ENCODE measurements at places on chromosomes 4 and X.

DNA sequence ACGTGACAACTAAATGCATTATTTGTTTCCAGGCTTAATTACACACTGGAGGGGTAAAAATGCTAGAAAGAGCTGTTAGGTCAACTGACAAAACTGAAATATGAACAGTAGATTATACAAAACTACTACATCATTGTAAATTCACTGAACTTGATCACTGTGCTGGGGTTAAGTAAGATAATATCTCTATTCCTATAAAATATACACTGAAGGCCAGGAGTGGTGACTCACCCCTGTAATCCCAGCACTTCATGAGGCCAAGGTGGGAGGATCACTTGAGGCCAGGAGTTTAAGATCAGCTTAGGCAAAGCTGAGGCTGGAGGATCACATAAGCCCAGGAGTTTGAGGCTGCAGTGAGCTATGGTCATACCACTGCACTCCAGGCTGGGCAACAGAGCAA lies 31.8 kb upstream of the NKX6-1 start:
- DNase-seq = no peak

DNA sequence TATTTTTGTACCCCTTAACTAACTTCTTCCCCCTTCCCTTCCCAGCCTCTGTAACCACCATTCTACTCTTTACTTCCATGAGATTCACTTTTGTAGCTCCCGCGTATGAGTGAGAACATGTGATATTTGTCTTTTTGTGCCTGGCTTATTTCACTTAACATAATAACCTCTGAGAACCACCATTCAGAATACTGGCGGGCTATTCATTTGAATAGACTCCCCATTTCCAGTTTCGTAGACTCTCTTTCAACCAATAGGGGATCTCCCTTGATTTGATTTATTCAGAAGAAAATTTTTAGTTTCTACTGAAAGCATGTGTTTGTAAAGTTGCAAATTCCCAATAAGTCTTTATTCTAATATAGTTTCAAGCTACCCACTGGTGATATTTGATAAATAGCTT lies 117.2 kb downstream of the GATB start:
- no peak for DNase-seq

- DNase-seq = no peak
These were observed 13.1 kb downstream of the NEUROG2 start for GRCh38 chr4:112502871-112503270.

DNA sequence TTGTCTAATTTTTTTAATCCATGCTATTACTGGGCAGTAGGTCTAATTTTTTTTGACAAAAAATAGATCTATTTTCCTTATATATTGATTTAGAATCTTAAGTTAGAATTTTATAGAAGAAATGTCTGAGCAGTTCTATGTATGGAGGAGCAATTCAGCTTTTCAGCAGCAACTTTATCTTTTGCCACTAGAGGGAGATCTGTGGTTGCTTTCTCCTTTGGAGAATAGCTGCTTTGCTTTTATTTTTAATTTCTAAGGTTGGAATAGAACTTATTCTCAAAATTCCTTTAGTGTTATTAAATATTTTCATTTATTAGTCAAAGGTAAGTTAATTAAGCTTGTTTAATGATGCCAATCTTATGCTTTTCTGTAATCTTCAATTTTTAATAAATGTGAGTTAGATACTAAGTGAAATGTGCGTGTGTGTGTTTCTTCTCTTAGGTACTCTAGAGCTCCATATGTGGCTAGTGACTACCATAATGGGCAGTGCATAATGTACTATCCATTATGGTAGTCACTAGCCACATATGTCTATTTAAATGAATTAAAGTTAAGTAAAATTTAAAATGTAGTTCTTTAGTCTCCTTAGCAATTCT lies 29.3 kb downstream of the FAM199X start:
- no peak for DNase-seq

GRCh38 chrX:13334491-13334890 lies 14.6 kb upstream of the ATXN3L start:
- no peak for DNase-seq

DNA sequence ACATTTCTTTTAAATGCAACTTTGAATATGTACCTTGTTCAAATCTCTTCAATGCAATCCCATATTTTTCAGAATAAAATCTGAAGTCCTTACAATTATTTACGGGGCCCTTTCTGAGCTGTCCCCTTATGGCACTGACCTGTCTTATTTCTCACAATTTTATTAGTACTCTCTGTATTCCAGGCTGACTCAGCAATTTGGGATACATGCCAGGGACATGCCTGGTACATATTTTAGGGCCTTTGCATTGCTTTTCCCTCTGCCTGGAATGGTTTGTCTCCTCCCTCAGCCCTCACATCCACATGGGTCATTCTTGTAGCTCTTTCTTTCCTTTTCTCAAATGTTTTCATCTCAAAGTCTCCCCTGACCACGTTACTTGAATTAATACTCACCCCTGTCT lies 172.2 kb upstream of the TECRL start:
- no peak for DNase-seq

DNA sequence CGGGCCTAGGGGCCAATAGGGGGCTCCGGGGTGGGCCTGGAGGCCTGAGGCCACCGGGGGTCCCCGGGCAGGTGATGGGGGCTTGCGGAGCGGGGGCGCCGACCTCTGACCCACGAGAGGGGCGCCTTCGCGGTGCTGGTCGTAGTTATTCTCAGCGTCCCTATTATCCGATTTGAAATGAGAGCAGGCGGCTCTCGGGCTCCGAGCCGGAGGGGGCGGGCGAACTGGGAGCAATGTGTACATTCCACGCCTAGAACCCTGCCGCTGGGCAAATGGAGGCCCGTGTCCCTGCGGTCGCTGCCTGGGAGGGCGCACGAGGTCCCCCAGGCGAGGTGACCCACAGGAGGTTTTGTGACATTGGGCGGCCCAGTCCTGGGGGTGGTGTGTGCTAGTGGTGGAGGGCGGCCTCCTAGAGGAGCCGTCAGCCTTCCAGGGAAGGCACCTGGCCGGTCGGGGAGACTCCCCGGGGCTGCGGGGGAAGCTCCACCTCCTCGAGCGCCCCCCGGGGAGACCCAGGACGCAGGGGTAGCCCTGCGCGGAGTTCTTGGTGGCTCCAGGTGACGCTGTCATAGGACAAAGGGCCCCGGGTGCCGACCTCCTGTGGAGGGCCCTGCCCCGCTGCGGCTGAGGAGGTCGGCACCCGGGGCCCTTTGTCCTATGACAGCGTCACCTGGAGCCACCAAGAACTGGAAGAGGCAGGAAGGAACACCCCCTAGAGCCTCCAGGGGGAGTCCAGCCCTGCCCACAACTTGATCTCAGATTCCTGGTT lies 102.6 kb upstream of the PRKX start:
- peak; percentile 39 for DNase-seq

DNA sequence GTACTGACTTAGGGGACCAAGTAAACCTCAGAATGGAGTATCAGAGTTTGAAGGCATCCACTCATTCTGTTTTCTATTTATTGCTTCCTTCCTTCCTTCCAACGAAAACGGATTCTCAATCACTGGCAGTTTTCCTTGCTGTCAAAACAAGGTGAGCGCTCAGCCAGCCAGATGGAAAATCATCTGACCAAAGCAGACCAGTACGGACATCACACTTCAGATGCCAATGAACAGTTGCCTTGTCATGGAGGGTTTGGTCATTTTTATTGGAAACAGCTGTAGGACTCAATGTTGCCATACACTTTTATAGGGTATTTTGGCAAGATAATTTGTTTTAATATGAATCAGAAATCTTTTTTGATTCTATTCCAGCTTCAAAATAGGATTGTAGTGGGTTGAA lies 16.6 kb downstream of the GEMIN8 start:
- DNase-seq = no peak

DNA sequence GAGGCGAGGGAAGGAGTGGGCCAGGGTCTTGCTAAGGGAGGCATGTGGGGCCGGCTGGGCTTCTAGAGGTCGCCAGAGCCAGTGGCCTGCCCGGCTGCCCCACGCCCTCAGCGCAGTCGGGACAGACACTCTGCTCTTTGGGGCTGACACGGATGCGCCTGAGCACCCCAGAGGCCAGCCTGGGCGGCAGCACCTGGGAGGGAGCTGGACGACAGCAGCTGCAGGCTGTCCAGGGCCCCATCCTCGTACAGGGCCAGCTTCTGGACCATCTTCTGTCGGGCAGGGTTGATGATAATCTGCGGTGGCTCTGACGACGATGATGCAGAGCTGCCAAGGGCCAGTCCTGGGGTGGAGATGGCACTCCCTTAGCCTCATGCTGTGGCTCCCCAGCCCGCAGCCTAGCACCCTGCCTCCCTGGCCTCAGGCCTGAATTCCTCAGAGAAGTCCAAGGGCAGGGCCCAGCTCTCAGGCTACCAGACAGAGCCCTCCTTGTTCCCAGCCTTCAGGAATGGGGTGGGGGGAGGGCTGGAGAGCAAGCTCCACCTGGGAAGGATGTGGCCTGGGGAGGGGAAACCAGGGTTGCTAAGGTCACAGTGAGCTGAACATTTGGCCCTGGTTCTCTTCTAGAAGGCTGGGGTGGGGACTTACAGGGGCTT lies 7.2 kb downstream of the IRAK1 start:
- DNase-seq = no peak

DNA sequence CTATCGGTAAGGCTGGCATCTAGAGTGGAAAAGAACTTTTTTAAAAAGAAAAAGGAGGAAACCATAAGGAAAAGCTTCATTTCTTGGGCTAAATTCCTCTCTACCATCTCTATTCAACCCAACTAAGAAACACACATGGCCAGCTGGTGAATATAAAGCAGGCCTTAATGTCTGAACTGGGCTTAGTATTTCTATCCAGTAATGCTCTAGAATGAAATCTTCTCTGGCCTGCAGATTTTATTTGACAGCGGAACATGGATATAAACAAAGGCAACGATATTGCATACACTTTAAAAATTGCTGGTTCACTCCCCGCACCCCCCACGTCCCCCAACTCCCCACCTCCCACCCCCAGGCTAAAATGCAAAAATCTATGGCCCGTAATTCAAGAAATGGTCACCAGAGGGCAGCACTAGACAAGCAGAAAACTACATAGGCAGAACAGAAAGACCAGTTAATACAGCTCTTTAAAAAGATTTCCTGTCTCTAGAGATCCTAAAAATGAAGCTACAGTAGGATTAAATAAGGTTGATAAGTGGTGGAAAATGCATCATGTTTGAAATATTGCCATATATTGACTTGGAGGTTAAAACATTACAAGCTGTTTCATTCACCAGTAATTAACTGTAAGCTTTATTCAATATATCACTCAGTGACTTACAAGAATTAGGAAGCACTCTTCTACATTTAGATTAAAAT lies 155.2 kb upstream of the GALNT7 start:
- DNase-seq = no peak

DNA sequence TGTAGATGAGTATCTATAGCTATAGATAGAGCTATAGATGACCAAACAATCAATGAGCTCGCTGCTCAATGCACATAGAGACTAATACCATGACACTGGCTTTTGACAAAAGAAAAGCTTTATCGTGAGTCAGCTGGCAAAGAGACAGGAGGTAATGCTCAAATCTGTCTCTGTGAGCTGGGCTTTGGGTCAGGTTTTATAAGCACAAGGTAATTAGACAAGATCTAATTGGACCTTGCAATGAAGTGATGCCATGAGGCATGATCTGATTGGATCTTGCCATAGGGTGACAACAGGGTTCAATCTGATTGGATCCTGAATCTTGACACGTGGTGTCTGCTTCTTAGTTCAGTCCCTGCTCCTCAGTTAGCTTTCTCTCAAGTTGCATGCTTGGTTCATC lies 180.7 kb upstream of the MXRA5 start:
- no peak for DNase-seq

DNA sequence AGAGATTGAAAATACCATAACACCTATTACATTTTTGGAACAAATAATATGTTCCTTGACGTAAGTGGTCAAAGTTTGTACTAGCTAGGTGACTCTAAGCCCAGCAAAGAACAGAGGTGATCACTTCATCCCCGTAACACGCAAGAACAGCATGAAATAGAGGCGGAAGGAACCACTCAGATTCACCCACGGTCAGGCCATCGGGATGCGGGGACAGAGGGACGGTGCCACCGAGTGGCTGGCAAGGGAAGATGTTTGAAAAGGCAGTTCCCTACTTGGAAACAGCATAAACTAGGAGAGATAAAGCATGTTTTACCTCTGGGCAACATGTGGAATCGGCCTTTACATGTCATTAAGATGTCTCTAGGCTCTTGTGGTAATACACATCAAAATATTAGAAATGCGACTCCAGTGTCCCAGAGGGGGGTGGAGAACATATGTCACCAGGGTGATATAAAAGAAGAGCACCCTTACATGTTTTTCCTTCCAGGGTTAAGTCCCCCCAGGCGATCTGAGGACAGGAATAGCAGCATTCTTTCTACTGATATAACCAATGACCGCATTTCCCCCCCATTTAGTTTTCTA lies 84.0 kb downstream of the PHKA2 start:
- DNase-seq = no peak
